Stimulated activated CD4-positive, alpha-beta T cell treated with anti-CD3 and anti-CD28 coated beads, Interleukin-2, amount 100 ng/mL, for 24 hours (primary cell): ENCODE measurements at places on chromosomes 1 and 21.

DNA sequence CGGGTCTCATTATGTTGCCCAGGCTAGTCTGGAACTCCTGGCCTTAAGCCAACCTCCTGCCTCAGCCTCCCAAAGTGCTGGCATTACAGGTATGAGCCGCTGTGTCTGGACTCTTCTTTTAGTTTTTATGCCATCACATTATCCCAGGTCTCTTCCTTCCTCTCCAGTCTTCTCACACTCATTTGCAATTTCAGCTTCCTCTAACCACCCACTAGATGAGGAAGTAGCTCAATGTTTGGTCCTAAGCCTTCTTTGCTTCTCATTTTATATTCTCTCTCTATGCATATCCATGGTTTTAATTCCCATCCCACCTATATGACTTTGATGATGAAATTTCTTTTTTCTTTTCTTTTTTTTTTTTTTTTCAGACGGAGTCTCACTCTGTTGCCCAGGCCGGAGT lies 3.1 kb upstream of the ZBTB8A start:
- no peak for DNase-seq

DNA sequence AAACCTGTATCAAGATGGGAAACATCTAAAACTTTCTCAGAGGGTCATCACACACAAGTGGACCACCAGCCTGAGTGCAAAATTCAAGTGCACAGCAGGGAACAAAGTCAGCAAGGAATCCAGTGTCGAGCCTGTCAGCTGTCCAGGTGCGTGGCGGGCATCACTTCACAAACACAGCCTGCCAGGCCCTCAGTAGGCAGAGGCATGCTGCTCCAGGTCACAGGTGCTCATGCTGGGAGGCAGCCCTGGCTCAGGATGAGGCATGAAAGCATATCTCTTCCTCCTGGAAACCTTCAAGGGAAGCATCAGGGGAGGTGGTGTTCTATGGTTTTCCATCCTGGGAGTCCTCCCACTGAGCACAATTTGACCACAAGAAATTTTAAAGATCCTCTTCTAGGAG lies 6.3 kb downstream of the CD2 start:
- DNase-seq = no peak

DNA sequence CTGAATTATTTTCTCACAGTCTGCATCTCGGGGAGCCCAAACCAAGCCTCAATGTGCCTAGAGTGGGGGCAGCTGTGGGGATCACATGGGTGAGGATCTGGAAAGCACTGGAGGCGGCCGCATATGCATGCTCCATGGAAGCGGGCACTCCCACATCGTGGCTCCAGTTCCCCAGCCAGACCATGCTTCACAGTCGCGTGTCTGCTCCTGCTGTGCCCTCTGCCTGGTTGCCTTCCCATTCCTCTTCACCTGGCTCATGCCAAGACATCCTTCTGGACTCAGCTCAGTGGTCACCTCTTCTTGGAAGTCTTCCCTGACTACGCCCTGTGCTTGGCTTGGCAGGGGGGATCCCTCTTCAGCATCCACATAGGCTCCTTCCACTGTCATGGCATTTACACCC lies 32.8 kb downstream of the IGSF21 start:
- DNase-seq = no peak

DNA sequence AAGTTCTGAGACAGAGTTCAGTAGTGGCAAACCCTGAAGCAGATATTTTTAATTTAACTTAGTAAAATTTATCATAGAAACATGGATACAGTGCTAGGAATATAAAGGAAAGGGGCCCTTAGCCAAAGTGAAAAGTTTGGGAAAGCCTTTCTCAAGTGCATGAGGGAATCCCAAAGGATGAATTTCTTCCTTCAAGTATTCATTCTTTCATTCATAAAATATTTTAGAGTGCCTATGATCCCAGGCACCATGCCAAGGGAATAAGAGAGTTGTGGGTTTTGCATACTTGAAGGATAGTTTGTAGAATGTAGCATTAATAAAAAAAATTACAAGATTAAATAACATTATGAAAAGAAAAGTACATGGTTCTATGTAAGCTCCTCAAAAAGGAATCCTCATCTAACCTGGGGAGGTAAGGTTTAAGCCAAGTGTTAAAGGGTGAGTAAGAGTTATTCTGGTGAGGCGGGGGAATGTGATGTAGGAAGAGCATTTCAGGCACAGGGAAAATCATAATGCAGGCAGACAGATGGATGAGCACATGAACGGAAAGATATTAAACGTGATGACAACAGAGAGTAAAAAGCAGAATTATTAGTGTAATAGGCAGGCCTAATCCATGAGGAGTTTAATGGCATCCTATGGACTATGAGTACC lies 40.4 kb upstream of the NTNG1 start:
- DNase-seq = no peak

- DNase-seq = no peak
Measured at GRCh38 chr21:45147473-45148315, 73.3 kb downstream of the ADARB1 start.

- peak; percentile 37 for DNase-seq
Measured at GRCh38 chr21:45644041-45644906, 749 bp downstream of the PCBP3 start.

GRCh38 chr1:173903827-173904531 lies 13.1 kb downstream of the SERPINC1 start:
- no peak for DNase-seq

DNA sequence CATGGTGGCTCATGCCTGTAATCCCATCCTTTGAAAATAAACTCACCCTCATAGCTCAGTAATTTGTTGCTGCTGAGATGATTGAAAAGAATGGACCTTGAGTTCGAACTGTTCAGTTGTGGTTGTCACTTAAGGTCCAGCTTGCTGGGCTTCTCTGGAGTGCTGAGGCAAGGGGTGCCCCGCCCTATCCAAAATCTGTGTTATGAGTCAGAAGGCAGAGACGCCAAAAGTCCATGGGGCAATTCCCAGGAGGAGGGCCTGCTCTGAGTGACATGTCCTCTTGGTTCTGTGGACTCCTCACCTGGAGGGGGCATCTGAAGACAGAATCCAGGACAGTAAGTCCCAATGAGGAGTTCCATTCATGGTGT lies 64.8 kb downstream of the MYOM3 start:
- no peak for DNase-seq

GRCh38 chr1:165486663-165487062 lies 41.7 kb upstream of the RXRG start:
- no peak for DNase-seq

DNA sequence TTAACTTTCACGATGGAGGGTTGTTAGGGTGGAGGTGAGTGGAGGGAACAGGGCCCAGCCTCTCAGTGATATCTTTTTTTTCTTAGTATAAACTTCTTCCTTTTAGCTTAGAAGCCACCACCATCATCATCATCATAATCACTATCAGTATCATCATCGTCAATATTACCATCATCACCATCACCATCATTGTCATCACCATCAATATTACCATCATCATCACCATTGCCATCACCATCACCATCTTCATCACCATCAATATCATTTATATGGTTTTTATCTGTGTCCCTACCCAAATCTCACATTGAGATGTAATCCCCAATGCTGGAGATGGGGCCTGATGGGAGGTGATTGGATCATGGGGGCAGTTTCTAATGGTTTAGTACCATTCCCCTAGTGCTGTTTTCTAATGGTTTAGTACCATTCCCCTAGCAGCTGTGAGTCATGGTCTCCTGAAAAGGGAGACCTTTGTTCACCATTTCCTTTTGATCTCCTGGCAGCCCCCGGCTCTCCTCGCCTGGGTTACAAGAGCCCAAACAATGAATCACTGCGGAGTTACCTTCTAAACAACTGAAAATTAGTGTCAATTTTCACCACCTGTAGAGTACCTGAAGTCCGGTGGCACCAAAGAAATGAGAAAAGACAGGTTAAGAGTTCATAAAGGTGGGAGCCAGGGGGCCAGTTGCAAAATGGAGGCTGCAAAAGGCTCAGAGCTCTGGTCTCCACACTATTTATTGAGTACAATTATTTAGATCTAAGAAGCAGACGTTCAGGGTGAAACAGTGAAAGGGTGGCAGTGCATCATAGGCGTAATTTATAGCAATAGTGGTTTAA lies 3.1 kb upstream of the PLA2G2E start:
- no peak for DNase-seq

GRCh38 chr1:31775210-31775999 lies 11.3 kb upstream of the ADGRB2 start:
- DNase-seq = no peak

DNA sequence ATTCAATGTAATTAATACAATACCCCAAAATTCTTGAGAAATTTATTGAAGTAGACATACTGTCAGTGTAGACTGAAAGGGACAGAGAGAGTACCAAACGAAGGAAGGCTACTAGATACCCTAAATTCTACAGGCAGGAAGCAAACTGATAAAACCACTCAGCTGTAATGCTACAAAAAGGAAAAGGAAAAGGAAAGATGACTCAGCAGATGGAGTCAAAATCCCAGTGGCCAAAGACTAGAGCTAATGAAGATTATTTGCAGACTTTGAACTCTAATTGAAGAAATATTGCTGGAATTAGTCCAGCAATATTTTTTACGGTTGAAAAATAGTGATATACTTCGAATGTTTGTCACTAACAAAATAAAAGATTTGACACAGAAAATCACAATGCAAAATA lies 671.9 kb downstream of the BRINP3 start:
- DNase-seq = no peak

DNA sequence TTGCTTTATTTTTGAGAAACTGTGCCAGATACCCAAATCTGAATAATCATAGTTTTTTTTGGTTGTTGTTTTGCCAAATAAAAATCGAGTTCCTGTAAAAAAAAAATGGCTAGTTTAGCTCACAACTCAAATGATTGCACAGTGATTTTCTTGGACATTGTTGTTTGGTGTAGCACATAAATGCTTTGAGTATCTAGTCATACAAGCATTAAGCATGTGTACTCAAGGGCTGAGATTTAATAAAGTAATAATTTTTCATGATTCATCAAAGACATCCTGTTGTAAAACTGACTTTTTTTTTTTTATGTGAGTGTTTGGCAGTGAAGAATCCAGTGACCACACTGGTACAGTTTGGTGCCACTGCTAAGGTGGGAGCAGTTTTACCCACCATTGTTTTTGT lies 18.8 kb downstream of the ITSN1 start:
- DNase-seq = no peak

- DNase-seq = no peak
Measured at GRCh38 chr1:223199094-223199647, 56.1 kb upstream of the TLR5 start.

GRCh38 chr1:232452117-232452516 lies 177.8 kb downstream of the SIPA1L2 start:
- no peak for DNase-seq

DNA sequence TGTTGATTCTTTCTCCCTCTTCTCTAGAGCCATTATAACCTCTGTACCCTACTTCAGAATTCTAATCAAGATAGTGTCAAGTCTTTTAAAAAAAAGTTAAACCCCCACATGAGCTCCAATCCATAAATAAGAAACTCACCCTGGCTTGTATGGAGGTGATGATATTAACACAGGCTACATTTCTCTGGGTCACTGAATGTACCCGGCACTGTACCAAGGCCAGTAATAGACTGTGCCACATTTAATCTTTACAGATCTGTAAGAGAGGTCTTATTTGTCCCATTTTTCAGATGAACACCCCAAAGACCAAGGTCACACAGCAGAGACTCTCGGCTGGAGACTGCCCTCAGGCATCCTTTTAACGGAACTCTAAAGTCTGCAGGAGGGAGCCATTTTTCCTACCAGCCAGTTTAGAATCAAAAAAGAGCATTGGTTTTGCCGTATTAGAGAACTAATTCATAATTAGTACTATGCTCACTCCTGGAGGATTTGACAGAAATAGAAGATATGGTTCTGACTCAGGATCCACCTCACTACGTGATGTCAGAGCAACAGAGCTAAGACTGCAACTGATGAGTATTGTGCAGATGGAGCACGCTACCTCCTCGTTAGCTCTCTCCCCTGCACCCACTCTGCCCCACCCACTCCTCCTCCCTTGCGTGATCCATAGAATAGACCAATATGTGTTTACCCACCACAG lies 217.2 kb upstream of the HOOK1 start:
- DNase-seq = no peak

DNA sequence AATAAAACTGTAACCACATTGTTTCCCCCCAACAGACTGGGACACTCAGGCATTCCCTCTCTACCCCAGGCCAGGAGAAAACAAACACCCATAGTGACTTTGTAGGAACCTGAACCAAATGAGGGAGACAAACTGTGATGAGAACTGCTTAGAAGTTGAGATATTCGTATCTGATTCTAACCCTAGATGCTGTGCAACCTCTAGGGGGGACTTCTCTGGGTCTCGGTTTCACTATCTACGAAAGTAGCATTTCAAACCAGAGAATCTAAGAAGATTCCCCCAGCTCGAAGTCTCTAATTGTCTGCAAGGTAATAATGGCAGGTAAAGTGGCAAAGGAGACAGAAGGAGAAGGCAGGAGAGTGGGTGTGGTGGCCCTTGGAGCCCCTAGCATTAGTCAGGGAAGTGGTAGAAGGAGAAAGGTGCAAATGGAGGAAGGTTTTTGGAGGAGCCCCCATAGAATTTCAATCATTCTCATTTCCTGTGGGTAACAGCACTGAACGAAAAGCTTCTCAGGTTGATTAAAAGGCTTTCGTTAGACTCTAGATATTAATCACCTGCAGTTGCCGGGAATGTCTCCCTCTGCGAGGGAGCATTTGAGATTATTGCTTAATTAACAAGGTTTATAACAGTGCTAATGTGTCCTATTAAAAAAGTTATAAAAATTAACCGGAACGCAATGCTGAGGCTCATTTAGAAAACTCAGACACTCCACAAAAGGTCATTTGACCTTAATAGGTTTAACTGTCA lies 46.4 kb downstream of the BEND5 start:
- DNase-seq = no peak

DNA sequence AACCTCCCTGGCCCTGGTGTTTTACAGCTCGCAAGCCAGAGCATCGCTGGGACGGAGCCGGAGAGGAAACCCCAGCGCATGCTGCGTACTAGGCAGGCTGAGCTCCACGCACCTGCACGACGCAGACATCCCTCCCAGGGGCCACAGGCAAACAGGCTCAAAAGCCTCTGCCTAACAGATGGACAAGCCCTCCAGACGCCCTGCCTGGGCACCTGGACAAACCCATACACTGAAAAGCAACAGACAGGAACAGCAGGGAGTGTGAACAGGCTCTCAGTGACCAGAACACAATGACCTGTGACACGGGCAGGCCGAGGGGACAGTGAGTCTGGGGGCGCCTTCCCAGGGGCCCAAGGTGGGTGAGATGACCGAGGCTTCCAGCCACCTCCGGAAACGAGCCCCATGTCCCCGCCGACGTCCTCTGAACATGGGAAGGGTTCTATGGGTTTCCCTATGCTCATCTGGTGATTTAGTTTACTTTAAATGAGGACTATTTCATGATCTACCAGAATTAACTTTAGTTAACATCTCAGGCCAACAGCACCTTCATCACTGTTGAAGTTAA lies 40.3 kb downstream of the NPHP4 start:
- no peak for DNase-seq

- DNase-seq = no peak
Measured at GRCh38 chr1:219726480-219727272, 113.8 kb upstream of the ZC3H11B start.

- no peak for DNase-seq
Measured at GRCh38 chr1:103243481-103243880, 135.2 kb upstream of the COL11A1 start.

DNA sequence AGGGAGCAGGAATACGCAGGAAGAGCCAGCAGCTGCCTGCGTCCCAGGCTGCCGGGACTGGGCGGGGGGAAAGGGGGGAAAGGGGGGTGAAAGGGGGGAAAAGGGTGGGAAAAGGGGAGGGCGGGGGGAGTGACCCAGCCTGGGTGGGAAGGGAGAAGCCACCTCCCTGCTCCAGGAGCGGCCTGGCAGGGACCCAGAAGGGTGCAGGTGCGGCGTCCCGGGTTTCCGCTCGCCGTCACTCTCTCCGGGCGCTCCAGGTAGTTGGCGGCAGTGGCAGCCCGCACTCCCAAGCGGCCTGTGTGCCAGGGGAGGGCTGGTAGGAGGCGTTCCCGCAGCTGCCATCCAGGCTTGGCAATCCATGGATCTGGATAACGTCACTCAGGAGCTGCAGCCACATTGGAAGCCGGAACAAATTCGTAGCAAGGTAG lies 141.0 kb upstream of the NGF start:
- DNase-seq = no peak
